Activated CD8-positive, alpha-beta memory T cell treated with anti-CD3 and anti-CD28 coated beads, Interleukin-2, amount 50 U/mL, for 48 hours (primary cell): ENCODE measurements at places on chromosomes 16 and 17.

- DNase-seq: no peak
Observed at GRCh38 chr17:57697891-57698711, 47.0 kb downstream of the CCDC182 start.

DNA sequence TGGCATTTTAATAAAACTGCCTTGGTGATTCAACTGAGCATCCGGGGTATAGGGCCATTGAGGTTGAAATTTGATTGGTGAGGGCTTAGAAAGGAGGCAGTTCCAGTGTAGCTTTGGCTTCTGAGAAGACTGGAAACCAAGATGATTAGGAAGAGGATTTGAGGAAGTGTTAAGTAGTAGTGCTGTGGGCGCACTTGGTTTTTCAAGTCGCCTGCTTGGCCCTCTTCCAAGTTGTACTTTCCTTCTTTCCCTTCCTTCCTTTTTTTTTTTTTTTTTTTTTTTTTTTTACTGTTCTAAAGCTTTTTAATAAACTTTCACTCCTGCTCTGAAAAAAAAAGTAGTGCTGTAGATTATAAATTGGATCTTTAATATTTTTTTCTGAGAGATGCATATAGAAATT, 320.5 kb downstream of the UTP18 start:
- DNase-seq: no peak

GRCh38 chr17:43766413-43767052, 7.9 kb upstream of the SOST start:
- peak; percentile 73 for DNase-seq

DNA sequence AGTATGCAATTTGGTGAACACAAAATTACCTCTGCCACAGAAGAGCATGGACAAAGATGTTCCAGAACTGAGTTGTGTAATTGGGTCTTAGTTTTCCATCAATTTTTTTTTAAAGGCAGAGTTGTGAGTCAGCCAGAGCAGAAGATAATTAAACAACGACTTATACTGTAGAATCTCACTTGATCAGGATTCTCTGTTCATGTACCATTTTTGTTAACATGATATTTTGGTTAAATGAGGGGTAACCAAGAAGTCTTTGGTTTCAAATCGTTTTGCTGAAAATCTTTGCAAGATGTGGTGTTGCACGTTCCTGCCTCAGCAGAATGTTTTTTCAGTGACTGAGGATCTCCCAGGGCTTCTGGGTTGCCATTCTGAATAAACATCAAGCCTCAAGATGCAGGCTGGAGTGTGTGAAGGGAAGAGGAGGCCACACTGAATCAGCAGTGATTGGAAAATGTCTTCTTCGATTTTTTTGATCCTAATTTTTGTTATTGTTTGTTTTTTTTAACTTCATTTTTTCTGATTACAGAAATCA, 232.6 kb upstream of the IRX3 start:
- DNase-seq: no peak

GRCh38 chr16:85114909-85115567, 2.8 kb upstream of the CIBAR2 start:
- DNase-seq: peak; percentile 97
